ENCODE measurements at places on chromosomes 11 and 22.

GRCh38 chr11:66443602-66444001 is 5.0 kb upstream of the MRPL11 start:
- DNase-seq, result no peak

GRCh38 chr11:123323568-123323967 is 106.5 kb upstream of the GRAMD1B start:
- no peak for DNase-seq

GRCh38 chr11:90805172-90805571 is 582.3 kb upstream of the CHORDC1 start:
- no peak for DNase-seq

DNA sequence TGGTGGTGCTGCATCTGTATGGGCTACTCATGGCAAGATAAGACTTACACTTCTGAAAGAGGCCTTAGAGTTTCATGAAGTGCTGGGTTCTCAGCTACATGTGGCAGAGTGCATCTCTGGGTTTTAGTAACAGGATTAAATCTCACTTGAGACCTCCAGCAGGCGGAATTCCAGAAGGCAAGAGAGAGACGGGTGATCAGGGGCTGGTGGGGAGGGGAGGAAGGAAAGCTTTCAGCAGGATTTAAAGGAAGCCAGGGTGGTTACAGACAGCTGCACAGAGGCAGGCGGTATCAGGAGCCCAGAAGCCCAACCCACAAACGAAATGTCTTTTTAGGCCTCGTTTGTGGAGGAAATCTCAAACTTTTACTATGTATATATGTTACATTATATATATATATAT is 56.2 kb upstream of the CD82 start:
- DNase-seq, result no peak

- no peak for DNase-seq
These were observed 29.9 kb downstream of the CWF19L2 start for GRCh38 chr11:107427569-107428180.

DNA sequence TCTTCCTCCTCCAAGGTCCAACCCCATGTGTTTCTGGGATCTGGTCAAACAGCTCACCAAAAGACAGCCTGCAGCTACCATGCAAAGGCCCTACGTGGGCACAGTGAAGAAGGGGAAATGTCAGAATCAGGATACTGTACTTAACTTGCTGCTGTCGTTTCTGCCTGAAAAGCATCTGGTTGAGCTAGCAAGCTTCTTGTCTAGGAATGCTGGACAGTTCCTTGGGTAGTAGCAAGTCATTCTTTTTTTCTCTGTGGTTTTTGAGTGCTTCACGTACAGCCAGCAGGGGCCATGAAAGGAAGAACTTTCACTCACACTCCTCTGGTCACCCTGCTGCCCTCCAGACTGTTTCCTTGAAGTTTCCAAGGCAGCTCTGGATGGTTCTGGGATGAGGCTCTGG is 24.7 kb downstream of the RCOR2 start:
- DNase-seq, result no peak

DNA sequence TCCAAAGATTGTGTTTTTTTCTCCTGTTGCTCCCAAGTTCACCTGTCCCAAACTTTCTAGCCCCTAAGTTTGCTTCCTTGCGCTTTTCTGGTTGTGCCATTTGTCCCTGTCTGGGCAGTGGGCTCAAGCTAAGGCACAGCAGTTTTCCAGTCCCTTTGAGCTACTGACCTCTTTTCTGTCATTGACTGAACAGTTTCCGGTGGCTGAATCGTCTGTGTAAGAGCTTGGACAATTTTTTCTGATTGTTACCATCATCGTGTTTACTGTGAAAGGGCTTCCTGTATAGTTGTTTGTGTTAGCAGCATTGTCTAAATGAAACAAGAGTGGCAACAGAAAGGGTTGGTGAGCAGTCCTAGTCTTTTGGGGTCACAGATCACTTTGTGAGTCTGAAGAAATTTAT is 49.8 kb downstream of the BMAL1 start:
- DNase-seq, result no peak

DNA sequence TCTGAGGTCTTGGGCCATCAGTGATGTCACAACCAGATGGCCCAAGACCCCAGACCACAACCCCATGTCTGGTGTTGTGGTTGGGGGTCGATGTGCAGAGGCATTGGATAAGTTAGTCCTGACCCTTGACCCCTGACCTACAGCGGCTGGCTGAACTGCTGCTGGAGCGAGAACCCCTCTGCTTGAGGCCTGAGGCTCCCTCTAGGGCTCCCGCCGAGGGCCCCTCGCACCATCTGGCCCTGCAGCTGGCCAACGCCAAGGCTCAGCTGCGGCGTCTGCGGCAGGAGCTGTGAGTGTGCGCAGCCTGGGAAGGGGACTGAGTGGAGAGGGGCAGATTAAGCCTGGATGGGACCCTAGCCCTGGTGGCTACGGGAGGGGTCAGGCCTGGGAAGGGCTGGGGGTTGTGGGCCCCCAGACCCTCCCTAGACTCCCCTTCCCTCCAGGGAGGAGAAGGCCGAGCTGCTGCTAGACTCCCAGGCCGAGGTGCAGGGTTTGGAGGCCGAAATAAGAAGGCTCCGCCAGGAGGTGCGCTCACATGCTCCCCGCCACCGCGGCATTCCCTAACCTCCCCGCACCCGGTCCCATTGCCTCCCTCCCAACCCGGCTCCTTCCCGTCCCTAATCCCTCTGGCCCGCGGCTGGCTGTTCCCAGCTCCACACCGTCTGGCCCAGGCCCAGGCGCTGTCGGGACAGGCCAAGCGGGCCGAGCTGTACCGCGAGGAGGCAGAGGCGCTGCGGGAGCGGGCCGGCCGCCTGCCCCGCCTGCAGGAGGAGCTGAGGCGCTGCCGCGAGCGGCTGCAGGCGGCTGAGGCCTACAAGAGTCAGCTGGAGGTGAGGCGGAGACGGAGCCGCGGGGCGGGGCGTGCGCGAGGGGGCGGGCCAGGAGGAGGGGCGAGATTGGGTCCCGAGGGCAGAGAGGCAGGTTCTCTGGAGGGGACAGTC is 2.1 kb downstream of the CCDC88B start:
- DNase-seq, result peak; percentile 92

DNA sequence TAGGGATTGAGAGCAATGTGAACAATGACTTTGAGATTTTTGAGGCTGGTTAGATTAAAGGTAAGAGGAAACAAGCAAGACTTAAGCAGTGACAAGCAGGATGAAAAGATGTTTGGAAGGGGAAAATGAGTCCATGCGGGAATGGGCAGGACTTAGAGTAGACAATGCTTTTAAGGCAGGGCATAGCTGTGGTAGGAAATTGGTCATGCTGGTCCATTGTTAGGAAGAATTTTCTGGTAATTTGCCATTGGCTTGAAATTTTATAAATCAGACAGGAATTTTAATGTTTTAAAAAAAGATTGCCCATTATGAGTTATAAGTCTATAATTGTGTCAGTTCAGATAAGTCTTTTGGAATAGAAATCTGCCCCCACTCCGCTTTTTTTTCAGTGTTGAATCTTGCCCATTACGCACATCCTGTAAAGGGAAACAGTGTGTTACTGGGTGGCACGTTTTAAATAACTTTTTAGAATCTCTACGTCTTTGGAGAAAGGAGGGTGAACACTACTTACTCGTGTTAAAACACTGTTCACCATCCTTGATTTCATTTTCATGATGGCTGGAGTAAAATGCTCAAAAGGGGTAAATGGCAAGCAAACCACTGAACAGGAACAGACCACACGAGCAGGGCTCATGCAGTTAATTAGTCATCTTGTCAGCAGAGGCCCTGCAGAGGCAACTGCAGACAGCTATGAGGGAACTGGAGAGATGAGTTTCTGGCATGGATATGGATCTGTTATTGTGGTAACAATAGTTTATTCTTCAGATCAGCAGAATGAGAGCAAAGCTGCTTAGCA is 25.0 kb downstream of the SWAP70 start:
- no peak for DNase-seq

DNA sequence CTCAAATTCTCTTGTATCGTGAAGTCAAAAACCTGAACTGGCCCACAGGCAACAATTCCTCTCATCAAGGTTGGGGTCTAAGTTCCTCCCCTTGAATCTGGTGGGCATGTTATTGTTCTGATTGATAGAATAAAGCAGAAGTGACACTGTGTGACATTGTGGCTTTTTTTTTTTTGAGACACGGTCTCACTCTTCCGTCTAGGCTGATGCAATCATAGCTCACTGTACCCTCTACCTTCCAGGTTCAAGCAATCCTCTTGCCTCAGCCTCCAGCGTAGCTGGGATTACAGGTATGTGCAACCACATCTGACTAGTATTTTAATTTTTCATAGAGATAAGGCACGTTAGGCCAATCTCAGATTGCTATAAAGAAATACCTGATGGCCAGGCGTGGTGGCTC is 8.9 kb upstream of the PELI3 start:
- no peak for DNase-seq

DNA sequence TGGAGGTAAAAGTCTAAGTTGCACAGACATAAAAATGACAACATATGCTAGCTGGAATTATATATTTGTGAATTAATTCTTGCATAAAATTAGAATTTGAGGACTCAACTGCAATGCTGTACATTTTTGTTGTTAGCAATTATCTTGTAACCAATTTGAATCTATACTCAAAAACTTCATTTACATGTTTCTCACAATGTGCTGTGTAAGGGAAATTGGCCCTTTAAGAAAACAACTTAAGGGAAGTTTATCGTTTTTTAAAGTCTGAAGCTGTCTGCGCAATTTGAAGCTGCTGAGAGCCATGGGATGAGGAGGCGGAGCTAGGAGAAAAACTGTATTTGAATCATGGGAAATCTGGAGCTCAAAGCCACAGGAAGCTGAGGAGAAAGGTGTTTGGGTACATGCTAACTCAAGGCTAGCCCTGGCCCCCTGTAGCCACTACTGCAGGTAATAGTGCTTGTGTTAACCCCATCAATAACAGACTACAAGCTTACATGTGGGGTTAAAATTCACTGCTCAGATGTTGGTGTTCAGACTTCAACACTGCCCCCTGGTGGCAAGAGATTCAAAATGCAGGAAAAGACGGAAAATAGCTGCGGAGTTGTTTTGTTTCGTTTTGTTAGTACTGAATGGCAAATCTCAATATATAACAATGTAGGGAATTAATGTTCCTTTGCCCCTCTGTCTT is 126.1 kb downstream of the BRD1 start:
- DNase-seq, result no peak

DNA sequence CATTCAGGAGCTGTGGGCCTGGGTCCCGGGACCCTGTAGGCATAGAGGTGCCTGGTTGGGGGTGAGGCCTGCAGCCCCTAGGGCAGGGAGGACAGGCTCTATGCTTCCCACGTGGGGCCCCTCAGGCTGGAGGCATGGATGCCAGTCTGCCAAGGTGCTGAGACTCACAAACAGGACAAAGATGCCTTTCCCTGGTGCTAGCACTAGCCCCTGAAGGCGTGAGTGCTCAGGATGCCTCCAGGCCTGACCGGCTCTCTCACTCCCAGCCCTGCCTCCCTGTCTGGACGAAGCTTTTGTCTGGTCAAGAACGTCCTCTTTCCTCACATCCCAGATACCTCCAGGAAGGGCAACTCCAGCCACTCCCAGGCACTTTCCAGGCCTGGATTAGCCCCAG is 2.1 kb downstream of the CDC42BPG start:
- no peak for DNase-seq

DNA sequence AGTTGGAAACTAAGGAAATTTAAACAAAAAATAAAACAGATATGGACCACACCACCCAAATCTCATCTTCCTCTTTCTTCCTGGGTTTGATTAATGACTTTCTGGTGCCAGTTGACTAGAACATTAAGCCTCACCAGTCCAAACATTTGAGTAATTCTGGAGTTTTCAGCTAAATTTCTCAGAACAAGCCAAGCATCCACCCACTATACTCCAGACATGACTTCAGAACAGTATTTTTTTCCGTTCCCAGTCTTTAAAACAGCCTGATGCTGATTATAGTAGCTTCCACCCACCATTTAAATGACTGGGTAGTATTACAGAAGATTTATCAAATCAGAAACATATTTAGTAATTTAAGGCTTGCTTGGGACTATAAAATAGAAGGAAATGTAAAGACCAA is 230.9 kb upstream of the UBASH3B start:
- no peak for DNase-seq

DNA sequence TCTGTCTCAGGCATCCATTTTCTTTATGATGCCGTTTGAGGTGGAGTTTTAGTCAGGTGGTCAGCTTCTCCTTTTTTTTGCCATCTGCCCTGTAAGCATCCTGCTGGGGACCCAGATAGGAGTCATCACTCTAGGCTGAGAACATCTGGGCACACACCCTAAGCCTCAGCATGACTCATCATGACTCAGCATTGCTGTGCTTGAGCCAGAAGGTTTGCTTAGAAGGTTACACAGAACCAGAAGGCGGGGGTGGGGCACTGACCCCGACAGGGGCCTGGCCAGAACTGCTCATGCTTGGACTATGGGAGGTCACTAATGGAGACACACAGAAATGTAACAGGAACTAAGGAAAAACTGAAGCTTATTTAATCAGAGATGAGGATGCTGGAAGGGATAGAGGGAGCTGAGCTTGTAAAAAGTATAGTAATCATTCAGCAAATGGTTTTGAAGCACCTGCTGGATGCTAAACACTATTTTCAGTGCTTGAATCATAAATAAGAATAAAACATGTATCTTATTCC is 10.9 kb upstream of the HBE1 start:
- no peak for DNase-seq

DNA sequence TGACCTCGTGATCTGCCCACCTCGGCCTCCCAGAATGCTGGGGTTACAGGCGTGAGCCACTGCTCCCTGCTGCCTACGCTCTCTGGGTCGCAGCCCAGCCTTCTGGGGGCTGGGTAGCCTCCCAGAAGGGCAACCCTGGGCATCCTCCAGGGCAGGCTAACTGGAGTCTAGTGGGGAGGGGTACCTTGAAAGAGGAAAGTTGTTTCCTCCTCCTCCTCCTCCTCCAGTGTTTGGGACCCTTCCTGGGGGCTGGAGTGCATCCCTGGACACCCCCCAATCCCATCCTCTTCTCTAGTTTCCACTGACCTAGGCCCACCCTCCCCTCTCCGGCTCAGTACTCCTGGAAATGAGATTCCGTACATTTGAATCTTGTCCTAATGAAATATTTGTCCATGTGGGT is 1.3 kb downstream of the PNPLA3 start:
- no peak for DNase-seq

DNA sequence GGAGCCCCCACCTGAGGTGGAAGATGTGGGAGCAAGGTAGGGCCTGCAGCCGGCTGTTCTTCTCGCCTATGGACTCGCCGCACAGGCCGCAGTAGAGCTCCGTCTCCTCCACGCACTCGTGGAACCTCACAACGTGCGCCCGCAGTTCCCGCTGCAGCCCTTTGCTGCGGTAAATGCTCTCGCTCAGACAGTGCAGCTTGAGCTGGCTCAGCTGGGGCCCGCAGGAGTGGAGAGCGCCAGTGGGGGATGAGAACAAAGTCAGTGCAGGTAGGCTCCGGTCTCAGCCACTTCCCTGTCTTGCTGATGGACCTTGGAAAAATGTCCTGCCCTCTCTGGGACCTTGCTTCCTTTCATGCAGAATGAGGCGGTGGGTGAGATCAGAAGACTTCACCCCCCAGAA is 10.2 kb downstream of the RAPSN start:
- DNase-seq, result no peak

GRCh38 chr11:111395081-111395480 is 16.0 kb upstream of the POU2AF1 start:
- no peak for DNase-seq
